ENCODE measurements at places on chromosomes 7 and 10. TPM values are rescaled to one million over a fixed set of nuclear protein-coding genes. Genes with fewer than 3 reads are reported as not detected.

GRCh38 chr10:28001353-28001752 is 2.5 kb upstream of the ODAD2 start:
- DNase-seq, result no peak

CRHR2 gene
- total RNA-seq, result 0.23 TPM

- no peak for DNase-seq
Observed at GRCh38 chr7:151060113-151060415, 675 bp downstream of the SLC4A2 start.

PRF1 gene
- 6.1 TPM for total RNA-seq

INA gene
- total RNA-seq, result not detected

DPCD gene
- total RNA-seq, result 5.5 TPM

DNA sequence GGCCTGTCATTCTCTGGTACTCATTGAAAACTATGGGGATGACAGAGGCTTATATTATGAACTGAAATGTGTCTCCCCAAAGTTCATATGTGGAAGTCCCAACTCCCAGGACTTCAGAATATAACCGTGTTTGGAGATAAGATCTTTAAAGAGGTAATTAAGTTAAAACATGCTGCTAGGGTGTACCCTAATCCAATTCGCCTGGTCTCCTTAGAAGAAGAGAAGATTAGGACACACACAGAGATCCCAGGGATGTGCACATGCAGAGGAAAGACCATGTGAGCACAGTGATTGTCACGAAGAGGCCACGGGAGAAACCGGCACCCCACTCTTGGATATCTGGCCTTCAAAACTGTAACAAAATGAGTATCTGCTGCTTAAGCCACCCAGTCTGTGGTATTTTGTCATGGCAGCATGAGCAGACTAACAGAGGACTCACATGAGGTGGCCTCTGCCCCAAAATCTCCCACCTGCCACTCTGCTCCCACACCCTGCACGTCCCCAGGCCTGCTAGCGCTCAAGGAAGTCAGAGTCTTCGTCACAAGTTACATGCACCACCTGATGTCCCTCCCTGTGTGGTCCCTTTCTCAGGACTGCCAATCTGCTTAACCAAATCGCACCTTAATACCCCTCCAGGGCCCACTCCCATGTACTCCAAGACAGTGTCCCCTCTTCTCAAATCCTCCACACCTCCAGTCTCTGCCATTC is 26.8 kb downstream of the PLAC9 start:
- peak; percentile 31 for DNase-seq

TDRD1 gene
- total RNA-seq, result 0.78 TPM

AFAP1L2 gene
- 19.3 TPM for total RNA-seq

TRIM4 gene
- 24.7 TPM for total RNA-seq

- no peak for DNase-seq
Observed at GRCh38 chr7:105905910-105906568, 29.6 kb upstream of the ATXN7L1 start.

DNA sequence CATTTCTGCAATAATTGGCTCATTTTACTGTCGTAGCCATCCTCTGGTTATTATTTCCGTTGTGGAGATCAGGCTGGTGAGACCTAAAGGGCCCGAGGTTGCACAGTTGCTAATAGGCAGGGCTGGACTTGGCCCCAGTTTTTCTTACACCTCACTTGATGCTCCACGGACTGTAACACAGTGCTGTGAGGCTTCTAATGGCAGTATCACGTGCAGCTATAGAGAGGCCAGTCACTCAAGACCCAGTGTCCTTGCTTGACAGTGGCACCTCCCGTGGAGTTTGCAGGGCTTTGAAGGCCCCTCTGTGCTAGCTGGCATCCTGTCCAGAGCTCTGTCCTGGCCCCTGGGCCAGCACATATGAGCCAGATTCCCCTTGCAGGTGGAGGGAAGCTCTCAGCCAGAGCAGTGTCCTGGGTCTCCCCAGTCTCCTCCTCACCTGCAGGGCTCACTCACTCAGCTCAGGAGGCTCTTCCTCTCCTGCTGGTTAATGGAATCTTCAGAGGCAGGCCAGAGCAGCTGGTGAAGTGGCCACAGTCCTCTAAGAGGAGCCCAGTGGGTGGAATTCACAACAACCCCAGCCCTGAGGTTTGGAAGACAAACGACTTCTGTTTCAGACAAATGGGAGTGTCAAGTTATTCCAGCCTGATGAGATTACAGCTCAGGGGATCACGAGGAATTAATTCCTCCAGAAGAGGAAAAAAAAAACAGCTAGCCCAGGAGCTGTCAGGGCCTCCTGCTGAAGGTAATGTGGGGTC is 114.2 kb upstream of the FAM180A start:
- no peak for DNase-seq

OLAH gene
- total RNA-seq, result not detected

DNA sequence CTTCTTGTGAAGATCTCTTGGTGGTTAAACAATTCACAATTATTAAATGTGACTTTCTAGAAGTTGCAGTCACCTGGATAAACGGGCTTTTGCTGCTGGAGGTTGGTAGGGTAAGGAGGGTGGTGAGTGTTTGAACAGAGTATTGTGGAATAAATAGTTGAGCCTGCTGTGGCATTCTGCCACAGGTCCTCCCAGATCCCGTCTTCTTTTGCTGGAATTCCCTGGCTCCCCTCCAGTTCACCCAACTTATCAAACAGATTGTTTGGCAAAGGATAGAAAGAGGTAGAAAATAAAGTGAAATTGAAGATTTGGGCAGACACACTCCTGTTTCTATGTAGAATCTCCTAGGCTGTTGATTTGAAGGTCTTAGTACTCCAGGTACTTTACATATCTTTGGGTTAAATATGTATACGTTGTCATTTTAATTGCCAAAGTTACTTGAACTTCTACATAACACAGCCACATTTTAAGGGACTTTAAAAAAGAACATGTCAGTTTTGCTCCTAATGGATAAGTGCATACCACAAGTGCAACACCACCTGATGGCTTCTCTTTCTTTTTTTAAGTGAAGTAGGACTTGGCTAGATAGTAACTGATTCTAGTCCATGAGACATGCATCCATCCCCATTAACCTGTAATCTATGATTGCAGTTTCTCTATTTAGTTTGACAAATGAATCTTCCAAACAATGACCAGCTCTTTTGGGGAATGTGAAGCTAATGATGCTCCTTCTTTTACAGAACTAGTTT is 83.0 kb downstream of the ARL4A start:
- DNase-seq, result no peak

DNA sequence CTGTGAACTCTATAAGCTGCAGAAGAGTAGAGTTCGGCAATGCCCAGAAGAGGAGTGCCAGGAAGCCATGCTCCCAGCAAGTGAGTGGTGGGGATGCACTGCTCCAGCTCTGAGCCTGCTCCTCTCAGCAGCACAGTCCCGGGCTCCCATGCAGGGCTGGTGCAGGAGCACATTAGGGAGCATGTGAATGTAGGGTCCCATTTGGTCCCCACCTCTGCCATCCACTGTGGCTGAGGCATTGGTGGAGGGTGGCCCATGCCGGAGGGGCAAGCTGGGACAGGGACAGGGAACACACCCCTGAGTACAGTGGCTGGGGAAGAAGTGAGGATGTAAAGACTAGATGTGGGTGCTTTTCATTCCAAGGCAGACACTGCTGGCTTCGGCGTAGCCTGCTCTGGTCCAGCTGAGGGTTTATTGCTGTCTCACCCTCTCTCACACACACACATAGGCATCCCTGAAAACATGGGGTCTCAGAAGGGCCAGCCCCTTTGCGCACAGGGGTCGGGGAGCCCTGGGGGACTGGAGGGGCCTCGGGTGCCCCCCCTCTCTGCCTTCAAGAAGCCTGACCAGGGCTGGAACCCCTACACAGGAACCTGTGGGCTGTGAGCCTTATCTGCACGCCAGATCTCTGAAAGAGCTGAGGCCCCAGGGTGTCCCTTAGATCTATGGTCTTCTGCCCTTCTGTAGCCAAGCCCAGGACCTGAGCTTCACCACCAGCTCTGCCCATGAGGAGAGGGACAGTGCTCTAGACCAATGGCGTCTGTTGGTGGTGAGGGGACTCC is 341.0 kb downstream of the TCERG1L start:
- DNase-seq, result no peak

FEZF1 gene
- not detected for total RNA-seq

TSPAN15 gene
- 12.8 TPM for total RNA-seq

- no peak for DNase-seq
Observed at GRCh38 chr7:28291559-28291958, 111.0 kb upstream of the JAZF1 start.

UBTD1 gene
- 15.8 TPM for total RNA-seq

DRGX gene
- not detected for total RNA-seq

DNA sequence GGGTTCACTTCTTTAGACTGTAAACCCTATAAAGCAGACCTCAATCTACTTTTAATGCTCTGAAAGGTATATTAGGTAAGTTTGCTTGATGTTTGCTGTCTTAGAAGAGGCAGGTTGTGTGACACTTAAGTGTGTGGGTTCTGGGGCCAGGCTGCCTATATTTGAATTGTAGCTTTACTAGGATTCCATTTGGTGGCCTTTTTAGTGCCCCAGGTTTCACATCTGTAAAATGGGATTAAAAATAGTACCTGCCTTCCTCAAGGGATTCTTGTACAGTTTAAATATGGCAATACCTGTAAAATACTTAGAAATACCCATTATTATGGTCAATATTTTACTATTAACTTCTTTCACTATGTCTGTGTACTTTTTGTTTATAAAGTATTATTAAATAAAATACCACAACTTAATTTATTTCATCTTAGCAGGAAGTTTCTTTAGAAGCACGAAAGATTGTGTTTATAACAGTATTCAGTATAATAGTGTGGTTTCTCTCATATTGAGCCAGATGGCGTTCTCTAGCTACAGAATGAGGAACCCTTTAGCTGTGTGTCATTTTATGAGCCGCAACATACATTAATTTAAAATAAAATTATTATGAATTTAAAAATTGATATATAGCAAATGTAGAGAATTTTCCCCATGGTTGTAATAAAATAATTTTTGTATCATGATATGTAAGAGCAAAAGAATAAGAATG is 94.2 kb downstream of the CDK14 start:
- no peak for DNase-seq

AKR1C2 gene
- 46.8 TPM for total RNA-seq

RBP4 gene
- 9.4 TPM for total RNA-seq

DNA sequence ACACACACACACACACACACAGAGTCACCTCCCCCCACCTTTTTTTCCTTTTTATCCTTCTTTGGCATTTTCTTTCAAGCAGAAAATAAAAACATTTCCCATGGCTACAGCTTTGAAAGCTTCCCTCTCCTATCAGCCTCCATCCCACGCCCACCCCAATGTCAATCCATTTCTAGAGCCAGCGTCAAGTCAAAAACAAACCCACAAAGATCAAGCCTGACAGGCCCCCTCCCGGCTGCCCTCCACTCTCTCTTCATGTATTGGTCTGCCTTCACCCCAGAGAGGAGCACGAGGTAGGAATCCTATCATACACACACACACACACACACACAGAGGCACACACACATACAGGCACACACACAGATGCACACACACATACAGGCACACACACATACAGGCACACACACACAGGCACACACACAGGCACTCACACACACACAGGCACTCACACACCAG is 8.0 kb upstream of the TNRC18 start:
- DNase-seq, result no peak

KCND2 gene
- total RNA-seq, result 1.9 TPM

MEOX2 gene
- 14.4 TPM for total RNA-seq
